ENCODE measurements at places on chromosomes 7 and 10. TPM values are rescaled to one million over a fixed set of nuclear protein-coding genes. Genes with fewer than 3 reads are reported as not detected.
A peak's percentile ranks its signal among the peaks of the same experiment; 100 is the strongest.

The SNCG gene
- 86.6 TPM for total RNA-seq

DNA sequence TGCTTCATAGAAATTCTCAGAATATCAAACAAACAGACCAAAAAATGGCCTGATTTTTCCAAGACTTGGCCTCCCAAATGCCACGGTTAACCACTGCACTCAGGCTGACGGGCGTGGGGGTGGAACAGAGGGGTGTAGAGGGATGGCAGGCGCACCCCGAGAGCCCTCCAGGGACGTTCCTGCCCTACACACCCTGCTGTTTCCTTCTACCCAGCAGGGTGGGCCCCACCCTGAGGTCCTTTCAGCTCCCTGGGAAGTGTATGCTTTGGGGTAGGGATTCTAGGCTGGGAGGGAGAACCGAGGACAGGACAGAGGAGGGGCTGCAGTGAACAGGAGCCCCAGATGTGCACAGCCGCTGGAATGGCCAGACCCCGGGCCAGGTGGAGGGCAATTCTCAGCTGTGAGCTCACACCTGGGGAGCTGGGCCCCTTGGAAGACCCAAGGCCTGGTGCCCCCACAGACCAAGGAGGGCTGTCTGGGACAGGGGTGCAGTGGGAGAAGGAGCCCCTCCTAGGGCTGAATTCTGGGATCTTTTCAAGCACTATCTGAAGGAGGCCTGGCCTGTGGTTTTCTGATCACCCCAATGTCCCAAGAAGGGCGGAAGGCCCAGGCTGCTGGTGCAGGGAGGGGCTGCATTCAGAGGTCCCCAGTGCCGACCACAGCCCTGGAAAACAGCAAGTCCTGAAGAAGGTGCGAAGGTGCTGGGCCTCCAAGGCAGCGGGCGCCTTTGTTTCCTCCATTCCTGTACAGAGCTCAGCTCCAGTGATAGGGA, 32.9 kb upstream of the INPP5A start:
- peaks cover 10% of the 10 kb centered on the region for H3K27me3 ChIP-seq
- H3K36me3 ChIP-seq = no peaks in the 10 kb centered on the region

- H3K36me3 ChIP-seq = no peaks in the 10 kb centered on the region
- H3K4me3 ChIP-seq = no peak overlapping the region
- no peak overlapping the region for H3K27ac ChIP-seq
- peaks cover 8% of the 10 kb centered on the region for H3K4me1 ChIP-seq
Measured at GRCh38 chr10:89095701-89096391, 105.2 kb downstream of the FAS start.

DNA sequence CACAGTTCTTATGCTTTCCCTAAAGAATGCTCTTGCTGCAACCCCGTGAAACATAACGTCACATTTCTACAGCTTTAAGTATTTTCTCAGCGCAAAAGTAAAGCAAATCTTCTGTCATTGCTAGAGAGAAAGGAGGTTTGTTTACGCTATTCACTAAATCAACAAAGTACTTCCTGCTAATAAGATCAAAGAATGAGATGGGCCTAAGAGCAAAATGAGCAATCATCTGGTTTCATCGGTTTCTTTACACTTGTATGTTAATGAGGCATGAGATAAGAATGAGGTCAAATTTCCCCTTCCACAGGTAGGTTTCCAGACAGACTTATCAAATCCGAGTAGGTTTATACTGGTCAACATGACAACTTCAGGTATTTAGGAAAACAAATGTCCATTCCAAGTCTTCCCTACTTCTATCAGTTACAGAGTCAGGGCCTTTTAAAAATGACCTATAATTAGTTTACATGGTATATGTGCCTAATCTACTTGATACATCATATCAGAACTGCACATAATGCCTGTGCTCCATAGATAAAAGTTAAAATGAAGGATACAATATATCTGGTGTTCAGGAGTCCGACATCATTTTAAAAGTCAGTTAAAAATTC, 8.4 kb downstream of the USP6NL start:
- H3K27ac ChIP-seq = peak overlapping the region; percentile 54
- no peak overlapping the region for H3K4me3 ChIP-seq
- H3K36me3 ChIP-seq = peaks cover 6% of the 10 kb centered on the region
- H3K27me3 ChIP-seq = no peaks in the 10 kb centered on the region
- H3K4me1 ChIP-seq = peaks cover 62% of the 10 kb centered on the region
- DNase-seq = peak; percentile 55

The ZNF736 gene
- 8.8 TPM for total RNA-seq

DNA sequence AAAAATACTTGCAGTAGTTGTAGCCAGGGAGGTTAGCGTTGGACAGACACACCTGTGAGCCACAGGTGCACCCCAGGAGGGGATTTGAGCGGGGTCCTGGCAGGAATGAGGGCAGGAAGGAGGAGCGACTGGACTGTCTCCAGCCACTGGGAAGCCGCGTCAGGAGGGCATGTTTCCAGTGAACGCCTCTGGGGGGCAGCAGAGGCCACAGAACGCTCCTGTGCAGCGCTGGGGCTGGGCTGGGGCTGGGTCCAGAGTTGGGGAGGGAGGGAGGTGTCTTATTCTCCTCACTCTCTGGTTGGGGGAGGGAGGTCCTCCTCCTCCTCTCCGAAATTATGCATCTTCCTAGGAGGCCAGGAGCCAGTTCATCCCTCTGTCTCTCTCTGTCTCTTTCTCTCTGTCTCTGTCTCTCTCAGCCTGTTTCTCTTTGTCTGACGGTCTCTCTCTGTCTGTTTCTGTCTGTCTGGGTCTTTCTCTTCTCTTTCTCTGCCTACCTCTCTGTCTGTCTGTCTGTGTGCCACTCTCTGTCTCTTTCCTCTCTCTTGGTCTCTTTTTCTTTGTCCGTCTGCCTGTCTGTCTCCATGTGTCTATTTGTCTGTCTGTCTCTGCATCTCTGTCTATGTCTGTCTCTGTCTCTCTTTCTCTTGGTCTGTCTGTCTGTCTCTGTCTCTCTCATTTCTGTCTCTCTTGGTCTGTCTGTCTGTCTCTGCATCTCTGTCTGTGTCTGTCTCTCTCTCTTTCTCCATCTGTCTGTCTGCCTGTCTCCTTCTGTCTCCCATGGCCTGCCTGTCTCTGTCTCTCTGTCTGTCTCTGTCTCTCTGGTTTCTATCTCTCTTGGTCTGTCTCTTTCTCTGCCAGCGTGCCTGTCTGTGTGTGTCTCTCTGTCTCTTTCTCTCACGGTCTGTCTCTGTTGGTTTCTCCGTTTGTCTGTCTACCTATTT, 9.9 kb upstream of the PSMG3 start:
- no peak overlapping the region for H3K27ac ChIP-seq
- peaks cover 17% of the 10 kb centered on the region for H3K27me3 ChIP-seq
- peaks cover 9% of the 10 kb centered on the region for H3K4me1 ChIP-seq
- no peaks in the 10 kb centered on the region for H3K36me3 ChIP-seq

The OR9A2 gene
- total RNA-seq = not detected

DNA sequence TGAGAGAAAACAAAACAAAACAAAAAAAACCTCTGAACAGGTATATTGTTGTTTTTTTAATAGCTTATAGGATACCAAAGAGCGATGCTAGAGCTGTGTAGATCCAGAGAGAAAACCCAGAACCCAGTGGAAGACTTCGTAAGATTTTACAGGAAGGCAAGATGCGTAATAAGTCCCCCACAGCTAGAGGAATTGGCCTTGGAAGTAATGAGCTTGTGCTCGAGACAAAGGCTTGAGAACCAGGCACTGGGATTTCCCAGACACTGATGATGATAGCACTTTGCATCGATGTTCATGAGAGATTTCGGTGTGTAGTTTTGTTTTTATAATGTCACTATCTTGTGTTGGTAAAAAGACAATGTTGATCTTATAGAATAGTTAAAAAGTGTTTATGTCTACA, 821.5 kb upstream of the IGFBP3 start:
- no peaks in the 10 kb centered on the region for H3K4me1 ChIP-seq
- no peaks in the 10 kb centered on the region for H3K27me3 ChIP-seq
- H3K36me3 ChIP-seq = no peaks in the 10 kb centered on the region
- DNase-seq = no peak

DNA sequence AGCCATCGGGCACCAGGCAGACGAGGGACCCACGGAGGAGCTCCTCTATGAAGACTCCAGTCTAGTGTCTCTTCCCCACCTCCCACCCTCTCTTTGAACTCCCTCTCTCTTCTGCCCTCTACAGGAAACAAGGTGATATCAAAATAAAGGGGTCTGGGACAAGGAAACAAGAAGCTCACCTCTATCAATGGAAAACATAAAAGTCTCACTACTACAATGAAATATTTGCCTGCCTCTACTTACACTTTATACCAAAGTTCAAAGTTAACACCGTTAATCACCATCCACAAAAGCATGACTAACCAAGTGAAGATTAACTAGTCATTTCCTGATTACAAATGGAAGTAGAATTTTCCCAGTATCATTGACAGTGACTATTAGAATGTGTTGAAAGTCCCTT, 82.2 kb downstream of the PARD3 start:
- no peak overlapping the region for H3K27ac ChIP-seq
- no peaks in the 10 kb centered on the region for H3K4me1 ChIP-seq
- H3K4me3 ChIP-seq = no peak overlapping the region

DNA sequence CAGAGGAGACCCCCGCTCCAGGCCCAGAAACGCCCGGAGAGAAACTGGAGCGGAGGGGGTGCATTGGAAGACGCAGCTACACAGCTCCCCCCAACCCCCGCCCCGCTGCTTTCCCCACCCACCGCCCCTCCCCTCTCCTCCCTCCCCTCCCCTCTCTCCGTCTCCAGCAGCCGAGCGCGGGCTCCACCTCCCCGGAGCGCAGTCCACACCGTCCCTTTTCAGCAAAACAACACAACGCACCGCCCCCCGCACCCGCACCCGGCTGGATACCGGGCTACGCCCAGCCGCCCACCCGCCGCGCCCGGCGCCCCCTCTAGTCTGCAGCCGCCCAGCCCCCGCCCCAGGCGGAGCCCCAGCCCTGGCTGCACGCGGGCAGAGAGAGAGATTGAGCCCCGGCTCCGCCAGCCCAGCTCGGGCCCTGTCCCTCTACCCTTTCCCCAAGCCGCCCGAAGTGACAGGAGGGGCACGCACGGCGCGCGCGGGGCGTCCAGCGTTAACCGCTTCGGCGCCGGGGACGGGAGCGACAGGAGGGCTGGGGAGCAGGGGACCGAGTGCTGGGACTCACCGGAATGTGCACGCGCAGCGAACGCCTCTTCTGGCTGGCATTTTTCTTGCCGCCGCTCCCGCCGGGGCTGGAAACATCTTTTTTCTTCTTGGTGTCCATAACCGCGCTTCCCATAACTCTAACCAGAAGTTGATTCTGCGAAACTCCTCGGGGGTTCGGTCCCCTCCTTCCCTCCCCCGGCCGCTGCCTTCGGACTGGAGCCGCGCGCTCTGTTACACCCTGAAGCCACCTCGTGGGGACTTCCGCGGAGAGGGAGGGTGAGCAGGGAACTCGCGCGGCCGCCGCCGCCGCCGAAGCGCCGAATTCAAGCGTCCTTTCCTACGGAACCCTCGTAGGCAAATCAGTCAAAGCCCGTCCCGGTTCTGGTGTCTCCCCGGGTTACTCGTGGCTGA, 695 bp downstream of the PRKAG2 start:
- peak; percentile 58 for DNase-seq
- H3K27ac ChIP-seq = no peak overlapping the region
- H3K4me1 ChIP-seq = peaks cover 30% of the 10 kb centered on the region
- peak overlapping the region; percentile 2 for H3K4me3 ChIP-seq

- no peaks in the 10 kb centered on the region for H3K36me3 ChIP-seq
- peaks cover 2% of the 10 kb centered on the region for H3K27me3 ChIP-seq
- H3K4me1 ChIP-seq = no peaks in the 10 kb centered on the region
- no peak overlapping the region for H3K27ac ChIP-seq
- no peak for DNase-seq
Measured at GRCh38 chr10:30619966-30620365, 9.6 kb downstream of the LYZL2 start.

- peaks cover 7% of the 10 kb centered on the region for H3K4me1 ChIP-seq
- H3K4me3 ChIP-seq = peak overlapping the region; percentile 89
- H3K27me3 ChIP-seq = peaks cover 3% of the 10 kb centered on the region
- no peaks in the 10 kb centered on the region for H3K36me3 ChIP-seq
- peak; percentile 18 for DNase-seq
Measured at GRCh38 chr10:31319602-31320549, 860 bp downstream of the ZEB1 start.

GRCh38 chr10:77881636-77882035, 44.9 kb downstream of the DLG5 start:
- no peak for DNase-seq
- no peak overlapping the region for H3K4me3 ChIP-seq
- H3K27me3 ChIP-seq = no peaks in the 10 kb centered on the region

DNA sequence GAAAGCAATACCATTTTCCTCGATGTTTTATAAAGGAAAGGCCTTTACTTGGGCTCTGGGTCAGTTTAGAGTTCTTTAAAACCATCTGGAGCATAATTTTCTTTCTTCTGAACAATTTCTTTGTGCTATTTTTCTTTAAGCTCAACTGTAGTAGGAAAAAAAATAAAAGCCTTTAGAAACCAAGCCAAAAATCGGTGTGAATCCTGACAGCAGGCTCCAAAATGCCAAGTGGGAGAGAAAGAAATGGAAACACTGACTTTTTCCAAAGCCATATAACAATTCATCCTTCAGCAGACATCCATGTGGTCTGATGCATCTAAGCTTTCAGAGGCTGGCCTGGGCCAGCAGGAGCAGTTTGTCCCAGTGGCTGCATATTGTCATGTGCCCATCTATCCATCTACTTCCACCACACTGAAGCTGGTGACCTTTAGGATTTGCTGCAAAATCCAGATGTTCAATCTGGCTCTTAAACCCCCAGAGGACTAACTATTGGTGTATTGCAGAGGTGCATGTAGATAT, 23.0 kb upstream of the ITPRID1 start:
- no peak overlapping the region for H3K4me3 ChIP-seq
- H3K27ac ChIP-seq = no peak overlapping the region
- H3K4me1 ChIP-seq = no peaks in the 10 kb centered on the region
- no peaks in the 10 kb centered on the region for H3K36me3 ChIP-seq
- DNase-seq = no peak

The SPDYE16 gene
- not detected for total RNA-seq

DNA sequence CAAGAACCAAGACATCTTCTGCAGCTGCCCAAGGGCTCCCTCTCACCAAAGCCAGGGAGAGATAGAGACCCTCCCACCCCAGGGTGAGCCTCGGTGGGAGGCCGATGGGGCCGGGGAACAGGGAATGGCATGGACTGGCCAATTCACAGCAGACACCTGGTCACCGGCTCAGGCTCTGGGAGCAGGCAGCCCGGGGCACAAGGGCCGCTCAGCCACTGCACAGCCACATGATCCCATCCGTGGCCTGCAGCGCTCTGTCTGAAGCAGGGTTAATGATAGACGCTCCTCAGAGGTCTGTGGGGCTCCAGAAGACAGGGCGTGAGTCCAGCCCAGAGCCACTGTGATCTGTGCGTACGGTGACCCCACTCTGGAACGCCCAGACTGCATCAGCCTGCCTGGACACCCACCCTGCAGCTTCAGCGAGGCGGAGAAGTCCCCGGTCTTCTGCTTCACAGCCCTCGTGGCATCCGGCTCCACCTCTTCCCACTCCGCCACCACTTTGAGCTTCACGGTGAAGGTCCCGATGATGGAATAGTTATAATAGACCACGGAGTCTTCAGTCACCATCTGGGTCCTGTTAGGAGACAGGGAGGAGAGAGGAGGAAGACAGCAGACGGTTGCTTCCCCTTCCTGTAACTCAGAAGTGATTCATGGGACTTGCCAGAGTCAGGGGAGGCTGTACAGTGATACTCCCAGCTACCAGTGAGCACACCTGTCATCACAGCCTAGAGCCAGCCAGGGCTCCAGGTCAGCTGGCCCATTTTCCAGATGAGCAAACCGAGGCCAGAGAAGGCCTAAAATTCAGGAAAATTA, 14.0 kb downstream of the TMEM130 start:
- H3K4me3 ChIP-seq = no peak overlapping the region
- no peak overlapping the region for H3K27ac ChIP-seq
- no peaks in the 10 kb centered on the region for H3K36me3 ChIP-seq
- H3K4me1 ChIP-seq = no peaks in the 10 kb centered on the region
